ENCODE measurements at places on chromosomes 2 and 18.
A peak's percentile ranks its signal among the peaks of the same experiment; 100 is the strongest.

DNA sequence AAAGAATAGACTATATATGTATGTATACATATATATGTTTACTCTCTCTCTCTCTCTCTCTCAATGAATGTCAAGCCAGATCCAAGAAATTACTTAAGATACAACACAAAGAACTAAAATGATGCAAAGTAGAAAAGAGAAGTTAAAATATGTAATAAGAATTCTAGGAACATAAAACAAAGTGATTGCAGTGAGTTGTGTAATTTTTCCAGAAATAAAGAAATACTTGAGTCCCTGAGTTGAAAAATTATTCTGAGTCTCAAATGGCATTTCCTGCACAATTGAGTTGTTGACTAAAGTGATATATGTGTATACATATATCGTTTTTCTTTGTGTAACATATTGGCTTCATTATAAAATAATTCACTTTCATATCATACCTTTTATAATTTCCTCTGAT lies 262.4 kb downstream of the INSIG2 start:
- DNase-seq: no peak

DNA sequence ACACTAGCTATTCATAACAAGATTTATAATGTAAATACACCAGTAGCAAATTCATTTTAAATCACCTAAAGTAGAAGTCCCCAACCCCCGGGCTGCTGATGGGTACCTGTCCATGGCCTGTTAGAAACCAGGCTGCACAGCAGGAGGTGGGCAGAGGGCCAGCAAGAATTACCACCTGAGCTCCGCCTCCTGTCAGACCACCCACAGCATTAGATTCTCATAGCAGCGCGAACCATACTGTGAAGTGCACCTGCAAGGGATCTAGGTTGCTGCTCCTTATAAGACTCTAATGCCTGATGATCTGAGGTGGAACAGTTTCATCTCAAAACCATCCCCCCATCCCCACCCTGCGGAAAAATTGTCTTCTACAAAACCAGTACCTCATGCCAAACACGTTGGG lies 71.3 kb downstream of the KANSL1L start:
- no peak for DNase-seq

DNA sequence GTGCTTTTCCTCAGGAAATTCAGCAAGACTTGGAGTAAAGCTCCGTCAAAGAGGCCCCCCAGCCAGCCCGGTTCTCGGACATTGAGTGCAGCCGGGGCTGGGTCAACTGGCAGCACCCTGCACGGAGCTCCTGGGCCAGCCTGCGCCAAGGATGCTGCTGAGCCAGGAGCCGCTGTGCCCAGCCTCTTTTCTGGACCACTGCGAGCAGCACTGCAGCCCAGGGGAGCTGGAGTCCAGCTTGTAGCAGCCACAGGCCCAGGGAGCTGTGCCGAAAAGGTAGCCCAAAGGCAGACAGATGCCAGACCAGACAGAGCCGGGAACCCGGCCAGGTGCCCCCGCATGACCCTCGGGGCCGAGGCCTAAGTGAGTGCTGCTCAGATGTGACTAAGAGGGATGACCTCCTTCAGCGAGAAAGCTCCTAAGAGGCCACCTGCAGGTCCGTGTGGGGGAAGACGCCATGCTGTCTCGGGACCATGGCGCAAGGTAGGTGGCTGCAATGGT lies 7.3 kb downstream of the CLHC1 start:
- no peak for DNase-seq

- no peak for DNase-seq
Measured at GRCh38 chr2:10410001-10410822, 37.9 kb downstream of the ODC1 start.

DNA sequence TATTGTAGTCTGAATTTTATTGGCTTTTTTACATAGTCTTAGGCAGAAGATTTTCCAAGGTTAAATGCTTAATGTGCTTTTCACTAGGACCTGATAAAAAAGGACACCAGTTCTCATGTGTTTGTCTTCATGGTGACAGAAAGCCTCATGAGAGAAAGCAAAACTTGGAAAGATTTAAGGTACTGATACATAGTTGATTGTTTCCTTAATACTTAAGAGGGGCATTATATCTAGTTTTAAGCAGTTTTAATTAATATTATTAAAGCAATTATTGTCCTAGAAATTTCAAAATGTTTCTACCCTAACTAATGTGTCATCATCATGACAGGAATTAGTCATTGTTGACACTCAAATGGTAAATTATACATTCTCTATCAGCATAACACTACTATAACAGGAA lies 35.3 kb downstream of the DDX1 start:
- DNase-seq: no peak

DNA sequence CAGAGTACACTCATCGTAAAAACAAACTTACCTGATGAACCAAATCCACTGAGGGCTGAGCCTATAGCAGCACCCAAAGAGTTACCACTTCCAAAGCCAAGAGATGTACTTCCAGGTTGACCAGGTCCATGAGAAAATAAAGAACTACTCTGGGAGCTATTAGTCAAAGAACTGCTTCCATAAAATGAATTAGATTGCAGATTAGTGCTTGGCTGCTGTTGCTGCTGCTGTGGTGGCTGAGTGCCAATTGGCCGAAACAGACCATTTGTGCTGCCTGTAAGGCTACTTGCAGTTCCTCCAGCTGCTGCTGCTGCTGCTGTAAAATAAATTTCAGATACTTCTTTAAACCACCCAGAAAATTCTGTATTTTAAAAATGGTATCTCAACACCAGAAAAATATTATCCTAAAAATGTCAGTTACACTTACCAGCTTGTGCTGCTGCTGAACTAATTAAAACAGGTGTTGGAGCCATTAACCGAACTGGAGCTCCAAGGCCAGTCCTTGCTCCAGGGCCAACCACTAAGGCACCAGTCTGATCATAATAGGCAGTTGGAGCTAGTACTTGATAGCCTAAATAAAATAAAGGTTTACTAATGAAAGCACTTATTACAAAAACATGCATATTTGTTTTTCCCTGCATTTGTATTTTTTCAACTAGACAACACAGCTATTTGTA lies 58.1 kb upstream of the SDC1 start:
- no peak for DNase-seq

- DNase-seq: no peak
Measured at GRCh38 chr18:45826084-45826483, 609 bp downstream of the SIGLEC15 start.

GRCh38 chr2:195392446-195393336 lies 264.3 kb upstream of the SLC39A10 start:
- DNase-seq: no peak

- no peak for DNase-seq
Measured at GRCh38 chr2:239395524-239395923, 5.3 kb downstream of the HDAC4 start.

GRCh38 chr2:143183804-143184463 lies 54.7 kb downstream of the ARHGAP15 start:
- no peak for DNase-seq

- DNase-seq: no peak
Measured at GRCh38 chr2:8402222-8402621, 279.6 kb upstream of the ID2 start.

DNA sequence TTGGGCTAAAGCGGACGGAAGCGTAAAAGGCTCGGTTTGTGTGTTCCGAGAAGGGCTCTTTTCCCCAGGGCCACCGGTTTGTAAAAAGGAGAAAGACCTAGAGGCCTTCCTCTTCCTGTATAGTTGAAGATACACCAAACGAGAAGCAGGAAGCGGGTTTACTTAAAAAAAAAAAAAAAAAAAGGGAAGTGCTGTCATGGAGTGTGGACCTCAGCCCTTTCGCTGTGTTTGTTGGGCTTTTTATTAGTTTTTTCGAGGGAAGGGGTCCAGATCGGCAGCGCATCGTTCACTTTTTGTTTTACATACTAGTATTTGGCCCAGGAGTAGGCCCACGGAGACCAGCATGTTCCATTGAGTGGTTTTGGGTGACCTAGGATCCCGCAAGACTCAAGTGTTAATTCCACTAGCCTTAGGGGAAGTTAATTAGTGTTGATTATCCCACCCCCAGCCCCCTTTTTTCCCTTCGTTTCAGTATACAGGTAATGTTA lies 676 bp downstream of the ACTR2 start:
- DNase-seq: no peak

DNA sequence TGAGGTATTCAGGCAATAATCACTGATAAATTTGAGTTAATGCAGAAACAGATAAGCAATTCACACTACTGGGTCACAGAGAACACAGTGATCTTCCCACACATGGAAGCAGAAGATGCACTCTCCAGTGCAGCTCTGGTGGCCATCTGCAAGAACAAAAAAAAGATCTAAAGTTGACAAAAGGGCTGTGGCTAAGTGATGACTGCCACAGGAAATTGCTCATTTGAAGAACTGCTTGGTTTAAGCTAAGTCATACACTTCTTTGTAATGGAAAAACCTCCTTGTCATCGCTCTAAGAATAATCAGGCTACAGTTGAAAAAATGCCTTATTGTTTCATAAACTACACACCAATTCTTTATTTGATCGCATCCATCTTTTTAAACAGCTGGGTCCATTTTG lies 115.1 kb downstream of the DTNB start:
- peak; percentile 54 for DNase-seq

GRCh38 chr2:190188289-190188688 lies 125.8 kb upstream of the MSTN start:
- no peak for DNase-seq

DNA sequence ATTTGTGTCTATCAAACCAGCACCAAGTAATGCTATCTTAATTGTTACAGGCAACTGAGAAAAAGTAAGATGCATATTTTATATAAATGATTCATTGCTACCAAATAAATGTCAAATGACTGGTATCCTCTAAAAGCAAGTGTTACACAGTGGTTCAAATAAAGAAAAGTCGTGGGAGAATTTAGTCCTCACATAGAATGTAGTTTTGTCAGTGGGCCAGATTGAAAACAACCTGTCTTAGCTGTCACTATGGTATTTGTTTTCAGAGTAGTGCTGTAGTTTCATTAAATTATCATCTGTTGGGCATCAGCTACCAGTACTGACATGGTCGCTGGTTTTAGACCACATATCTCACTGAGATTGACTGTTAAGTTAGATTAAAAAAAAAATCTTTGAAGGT lies 10.2 kb upstream of the EIF2AK3 start:
- no peak for DNase-seq

DNA sequence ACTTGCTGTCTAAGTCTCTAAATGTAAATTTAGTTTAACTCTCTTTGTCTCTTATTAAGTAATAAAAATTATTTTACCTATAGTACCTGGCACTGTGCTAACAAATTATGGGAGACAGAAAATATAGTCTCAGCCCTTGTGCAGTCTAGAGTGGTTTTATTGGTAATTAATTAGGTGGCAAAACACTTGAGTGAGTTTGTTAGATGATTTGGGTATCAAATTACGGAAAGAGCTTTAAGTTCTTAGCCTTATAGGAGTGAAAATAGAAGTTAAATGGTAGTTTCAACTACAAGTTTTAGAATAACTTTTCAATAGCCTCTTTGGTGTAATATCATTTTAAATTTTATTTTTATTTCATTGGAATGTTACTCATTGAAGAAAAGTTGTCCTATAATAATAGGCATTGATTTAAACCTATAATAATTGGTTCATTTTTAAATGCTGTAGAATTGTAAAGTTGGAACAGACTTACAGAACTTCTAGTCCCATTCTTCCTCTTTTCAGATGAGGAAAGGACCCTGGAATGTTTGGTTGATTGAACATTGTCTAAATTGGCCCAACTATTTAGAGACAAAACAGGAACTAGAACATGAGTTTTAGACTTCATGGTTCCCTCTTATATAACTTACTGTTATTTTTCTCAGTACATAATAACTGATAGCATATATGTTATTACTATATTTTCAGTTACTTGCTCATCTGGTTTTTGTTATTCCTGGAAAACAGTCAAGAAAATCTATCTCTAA lies 10.2 kb upstream of the HTR2B start:
- no peak for DNase-seq

- no peak for DNase-seq
Measured at GRCh38 chr2:205800224-205800623, 117.9 kb downstream of the NRP2 start.

- no peak for DNase-seq
Measured at GRCh38 chr2:113723411-113723810, 33.0 kb downstream of the SLC35F5 start.

Data from fibroblast of skin of left biceps (primary cell).